ENCODE measurements at places on chromosomes 5 and 9. TPM values are rescaled to one million over a fixed set of nuclear protein-coding genes. Genes with fewer than 3 reads are reported as not detected.

The C9orf152 gene
- polyA plus RNA-seq = 1.3 TPM

The C5orf52 gene
- not detected for polyA plus RNA-seq

The GPR151 gene
- polyA plus RNA-seq = not detected

The FCN2 gene
- polyA plus RNA-seq = 0.38 TPM

The CCDC112 gene
- 5.1 TPM for polyA plus RNA-seq

The MED27 gene
- polyA plus RNA-seq = 11.7 TPM

The ADAMTS19 gene
- 0.02 TPM for polyA plus RNA-seq

The KIF4B gene
- polyA plus RNA-seq = not detected

The TAF11L14 gene
- not detected for polyA plus RNA-seq

The GARIN3 gene
- not detected for polyA plus RNA-seq

The ZNF883 gene
- polyA plus RNA-seq = 2.2 TPM

The FGF1 gene
- 0.42 TPM for polyA plus RNA-seq

The SPATA31E1 gene
- not detected for polyA plus RNA-seq

The IFNA17 gene
- polyA plus RNA-seq = not detected

The TMEM174 gene
- polyA plus RNA-seq = not detected

The ABCA2 gene
- polyA plus RNA-seq = 80.0 TPM

The LPAR1 gene
- polyA plus RNA-seq = 4.3 TPM

The IL4 gene
- polyA plus RNA-seq = not detected

The IFNB1 gene
- polyA plus RNA-seq = not detected

The ZNF782 gene
- polyA plus RNA-seq = 2.3 TPM

All from pancreas (tissue), 10 donors.